Activated T-cell treated with anti-CD3 and anti-CD28 coated beads, Interleukin-2, amount 50 U/mL, for 24 hours (primary cell): ENCODE measurements at places on chromosomes 1 and 21.
A peak's percentile ranks its signal among the peaks of the same experiment; 100 is the strongest.

DNA sequence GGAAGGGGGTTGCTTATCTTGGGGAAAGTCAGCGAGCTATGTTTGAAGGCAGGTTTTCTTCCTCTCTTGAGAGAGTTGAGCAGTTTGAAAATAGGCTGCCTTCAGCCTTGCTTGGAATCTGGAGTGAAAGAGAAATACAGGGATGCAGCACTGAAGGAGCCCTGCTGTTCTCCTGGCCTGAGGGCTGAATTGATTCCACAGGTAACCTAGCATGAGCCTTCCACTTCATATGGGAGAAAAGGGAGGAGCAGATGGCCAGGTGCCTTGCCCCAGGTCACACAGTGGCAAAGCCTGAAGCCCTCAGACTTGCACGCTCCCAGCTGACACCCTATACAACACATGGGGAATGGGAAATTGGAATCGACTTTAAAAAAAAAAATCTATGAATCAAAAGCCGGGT lies 88.0 kb upstream of the WLS start:
- DNase-seq, result no peak

GRCh38 chr1:112744009-112744578 lies 29.0 kb upstream of the PPM1J start:
- peak; percentile 47 for DNase-seq

DNA sequence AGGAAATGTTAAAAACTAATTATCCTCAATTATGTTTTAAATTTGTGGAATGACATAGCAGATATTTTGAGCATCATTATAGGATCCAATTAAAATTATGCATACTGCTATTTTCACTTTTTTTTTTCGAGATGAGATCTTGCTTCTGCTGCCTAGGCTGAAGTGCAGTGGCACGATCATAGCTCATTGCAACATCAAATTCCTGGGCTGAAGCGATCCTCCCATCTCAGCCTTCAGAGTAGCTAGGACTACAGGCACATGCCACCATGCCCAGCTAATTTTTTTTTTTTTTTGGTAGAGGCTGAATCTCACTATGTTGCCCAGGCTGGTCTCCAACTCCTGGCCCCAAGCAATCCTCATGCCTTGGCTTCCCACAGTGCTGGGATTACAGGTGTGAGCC lies 11.3 kb upstream of the SLC1A7 start:
- no peak for DNase-seq

- DNase-seq, result peak; percentile 35
These were observed 312.3 kb upstream of the FAM78B start for GRCh38 chr1:166479052-166479631.

GRCh38 chr1:187032982-187033692 lies 204.4 kb downstream of the PLA2G4A start:
- DNase-seq, result no peak

GRCh38 chr1:172588296-172589291 lies 55.6 kb downstream of the SUCO start:
- no peak for DNase-seq

DNA sequence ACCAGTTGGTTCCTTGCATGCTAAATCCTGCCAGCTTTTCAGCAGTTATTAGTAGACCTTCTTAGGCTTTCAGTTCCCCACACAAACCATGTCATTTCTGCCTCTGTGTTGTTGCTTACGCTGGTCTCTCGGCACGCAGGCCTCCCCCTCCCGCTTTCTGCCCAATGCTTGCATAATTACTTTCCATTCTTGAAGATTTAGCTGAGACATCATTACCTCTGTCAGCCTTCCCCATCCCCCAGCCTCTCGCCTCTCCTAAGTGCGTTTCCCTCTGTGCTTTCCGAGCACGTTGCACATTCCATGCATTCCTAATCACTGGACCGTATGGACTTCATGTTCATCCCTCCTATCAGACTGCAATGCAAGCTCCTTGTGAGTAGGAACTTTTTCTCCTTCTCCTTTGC lies 26.8 kb downstream of the TSHB start:
- no peak for DNase-seq

DNA sequence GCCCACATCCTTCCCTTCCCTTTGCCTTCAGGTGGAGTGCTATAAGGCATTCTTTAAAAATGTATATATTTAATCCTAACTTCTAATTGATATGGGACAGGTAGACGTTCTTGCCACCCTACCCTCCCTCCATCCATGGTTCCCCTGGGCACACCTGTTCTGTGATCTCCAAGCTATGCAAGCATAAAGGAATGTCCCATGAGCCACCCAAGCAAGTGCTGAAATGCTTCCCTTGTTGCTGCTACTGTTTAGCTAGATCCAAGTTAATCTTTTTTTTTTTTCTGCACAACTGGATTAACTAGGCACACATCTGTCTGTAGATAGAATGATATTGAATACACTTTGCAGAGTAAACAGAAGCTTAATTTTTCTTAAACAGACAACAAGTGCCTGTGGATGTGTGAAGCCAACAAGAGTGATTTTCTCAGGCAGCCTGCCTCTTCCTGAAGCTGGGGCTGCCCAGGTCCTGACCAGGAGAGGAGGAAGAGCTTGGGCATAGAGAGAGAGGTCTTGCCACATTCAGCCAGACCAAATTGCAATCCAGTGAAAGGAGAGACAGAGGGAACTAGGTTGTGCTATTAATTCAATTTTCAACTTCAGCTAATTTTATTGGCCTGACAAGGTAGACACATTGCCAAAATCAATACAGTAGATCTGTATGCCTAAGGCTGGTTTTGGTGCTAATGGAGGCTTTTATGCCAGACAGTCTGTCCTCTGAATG lies 28.2 kb upstream of the ATP1B1 start:
- no peak for DNase-seq

GRCh38 chr1:158212320-158212719 lies 31.6 kb downstream of the CD1D start:
- DNase-seq, result no peak

DNA sequence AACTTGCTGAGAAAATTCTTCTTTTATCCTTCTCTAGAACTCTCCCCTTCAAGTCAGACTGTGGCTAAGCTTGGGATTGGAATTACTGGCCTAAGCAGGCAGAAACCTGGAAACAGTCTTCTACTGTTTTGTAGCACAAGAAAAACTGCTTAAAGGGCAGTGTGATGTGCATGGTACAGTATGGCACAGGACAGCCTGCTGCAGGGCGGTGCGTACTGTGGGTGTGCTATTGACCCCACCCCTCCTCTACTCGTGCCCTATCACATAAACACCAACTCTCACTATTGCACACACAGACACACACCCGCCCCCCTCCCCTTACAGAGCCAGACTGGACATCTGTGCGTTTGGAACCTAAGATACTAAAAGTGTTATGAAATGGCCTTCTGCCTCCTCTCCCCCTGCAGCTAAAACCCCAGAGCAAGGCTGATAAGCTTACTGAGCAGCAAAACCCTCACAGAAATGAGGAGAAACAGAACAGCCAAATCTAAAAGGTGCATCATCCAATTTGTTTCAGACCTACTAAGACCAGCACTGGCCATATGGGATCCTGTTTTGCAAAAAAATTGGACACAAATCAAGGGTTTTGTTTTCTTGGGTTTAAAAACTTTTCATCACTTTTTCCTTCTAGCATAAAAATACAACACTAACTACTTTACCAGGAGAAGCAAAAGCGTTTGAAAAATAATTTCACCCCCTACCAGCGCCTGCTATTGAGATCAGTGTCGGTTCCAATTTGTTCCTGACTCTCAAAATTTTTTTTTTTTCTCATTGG lies 355.8 kb upstream of the LYPLAL1 start:
- no peak for DNase-seq

- DNase-seq, result no peak
These were observed 22.9 kb upstream of the CASZ1 start for GRCh38 chr1:10819198-10819901.

- no peak for DNase-seq
These were observed 79.3 kb upstream of the DIRAS3 start for GRCh38 chr1:68129536-68130250.

DNA sequence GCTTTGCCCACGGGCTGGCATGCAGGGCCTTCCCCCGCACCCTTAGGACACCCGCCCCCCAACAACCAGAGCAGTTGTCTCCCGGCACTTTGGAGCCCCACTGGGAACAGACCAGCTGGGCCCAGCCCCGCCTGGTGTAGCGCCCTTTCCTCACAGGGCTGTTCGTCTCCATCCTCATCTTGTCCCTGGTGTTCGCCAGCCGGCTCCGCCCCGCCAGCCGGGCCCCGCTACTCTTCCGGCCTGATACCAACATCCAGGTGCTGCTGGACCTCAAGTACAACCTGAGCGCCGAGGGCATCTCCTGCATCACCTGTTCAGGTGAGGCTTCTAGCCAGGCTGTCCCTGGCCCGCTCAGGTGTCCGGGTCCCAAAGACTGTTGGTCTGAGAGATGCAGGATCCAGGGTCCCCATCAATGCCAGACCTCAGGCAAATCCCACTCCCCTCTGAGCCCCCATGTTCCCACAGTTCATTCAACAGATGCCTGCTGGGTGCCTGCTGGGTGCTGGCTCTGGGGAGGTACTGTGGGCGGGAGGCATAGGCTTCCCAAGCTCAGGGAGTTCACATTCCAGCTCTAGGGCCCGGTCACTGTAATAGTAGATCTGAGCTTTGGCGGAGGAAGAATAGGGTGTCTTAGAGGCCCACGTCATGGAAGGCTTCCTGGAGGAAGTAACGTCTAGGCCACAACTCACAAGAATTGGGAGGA lies 41.7 kb downstream of the DISP3 start:
- peak; percentile 9 for DNase-seq

DNA sequence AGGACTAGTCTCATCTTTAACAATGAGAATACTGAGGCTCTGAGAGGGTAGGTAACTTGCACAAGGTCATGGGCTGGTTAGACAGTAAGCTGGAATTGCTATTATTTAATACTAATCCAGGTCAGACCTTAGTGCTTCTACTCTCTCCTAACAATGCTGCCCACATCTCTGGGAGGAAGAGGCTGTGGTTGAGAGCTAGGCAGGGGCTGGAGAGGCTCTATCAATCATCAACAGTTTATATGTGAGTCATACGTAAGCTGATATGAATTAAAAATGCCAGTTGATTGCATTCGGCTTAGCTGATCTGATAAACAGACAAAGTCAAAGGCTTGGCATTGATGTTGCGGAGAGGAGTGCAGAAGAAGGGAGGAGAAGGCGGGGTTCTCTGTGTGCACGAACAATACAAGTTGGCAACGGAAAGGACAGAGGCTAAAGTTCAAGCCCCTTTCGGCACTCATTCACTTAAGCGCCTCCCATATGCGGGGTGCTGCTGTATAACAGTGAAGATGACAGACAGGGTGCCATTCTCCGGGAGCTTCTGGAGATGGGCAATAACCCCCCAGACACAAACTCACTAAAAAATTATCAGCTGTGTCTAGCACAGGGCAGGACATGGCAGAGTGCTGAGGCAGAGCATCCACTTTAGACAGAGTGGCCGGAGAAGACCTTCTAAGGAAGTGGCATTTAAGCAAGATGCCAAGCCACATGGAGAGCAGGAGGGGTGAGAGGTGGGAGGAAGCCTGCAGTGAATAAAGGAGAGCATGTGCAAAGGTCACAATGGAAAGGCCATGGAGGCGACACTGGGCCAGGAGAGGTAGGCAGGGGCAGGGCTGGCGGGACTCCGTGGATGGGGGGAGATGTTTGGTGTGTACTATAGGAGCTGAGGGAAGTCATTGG lies 195.2 kb downstream of the ZSCAN20 start:
- DNase-seq, result no peak
